ENCODE measurements at places on chromosomes 5 and 9.

DNA sequence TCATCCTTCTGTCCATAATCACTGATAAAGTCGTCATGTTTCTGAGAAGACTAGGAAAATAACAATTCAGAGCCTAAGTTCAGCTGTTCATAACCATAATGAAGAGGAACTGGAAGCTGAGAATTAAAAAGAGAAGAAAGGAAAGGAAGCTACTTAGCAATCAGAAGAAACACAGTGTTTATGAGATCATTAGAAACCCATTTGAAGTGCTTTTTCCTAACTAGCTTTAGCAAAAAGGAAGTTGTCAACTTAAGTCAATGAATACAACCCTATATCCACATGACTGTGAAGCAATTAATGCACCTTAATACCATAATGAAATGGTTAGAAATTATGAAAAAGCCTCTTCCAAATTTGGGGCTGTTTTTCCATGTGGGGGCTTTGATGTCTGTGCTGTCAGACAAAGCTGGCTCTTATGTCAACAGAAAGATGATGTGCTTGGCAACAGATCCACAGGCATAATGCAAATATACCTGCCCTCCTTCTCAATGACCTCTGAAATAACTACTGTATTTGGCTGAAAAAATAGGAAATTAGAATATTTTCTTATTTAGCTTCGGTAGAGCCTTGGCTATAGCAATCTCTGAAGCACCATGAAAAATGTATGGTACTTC, 463.5 kb downstream of the RASEF start:
- no peak for DNase-seq

DNA sequence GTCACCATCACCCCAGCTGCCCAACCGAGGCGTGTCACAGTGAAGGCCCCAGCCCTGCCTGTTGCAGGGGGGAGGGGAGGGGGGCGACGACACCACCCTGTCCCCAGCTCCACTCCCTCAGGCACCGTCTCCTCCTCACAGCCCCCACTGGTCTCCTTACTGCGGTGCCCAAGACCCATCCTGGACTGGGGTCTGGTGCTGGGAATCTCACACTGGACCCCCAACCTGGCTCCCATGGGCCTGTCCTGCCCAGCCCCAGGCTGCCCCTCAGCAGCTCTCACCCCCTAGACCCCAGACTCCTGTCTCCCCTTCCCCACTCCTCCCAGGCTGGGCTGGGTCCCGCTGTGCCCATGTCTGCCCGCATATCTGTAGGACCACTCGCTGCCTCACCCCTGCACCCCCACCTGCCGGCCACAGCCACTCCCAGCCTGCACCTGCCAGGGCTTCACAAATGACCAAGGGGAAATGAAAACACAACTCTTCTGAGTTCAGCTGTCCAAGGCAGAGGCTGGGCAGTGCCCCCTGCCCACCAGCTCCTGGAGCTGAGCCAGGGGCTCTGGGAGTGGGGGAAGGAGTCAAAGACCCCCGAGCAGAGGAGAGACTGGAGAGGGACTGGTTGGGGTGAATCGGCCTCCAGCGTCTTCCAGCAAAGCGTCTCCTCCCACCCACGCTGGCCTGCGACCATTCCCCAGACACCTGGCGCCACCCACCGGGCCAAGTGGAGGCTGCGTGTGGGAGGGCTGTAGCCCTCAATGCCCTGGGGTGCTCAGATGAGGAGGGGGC, 32.6 kb upstream of the EGFL7 start:
- DNase-seq, result peak; percentile 10

GRCh38 chr9:98315551-98316060, 60.2 kb upstream of the TBC1D2 start:
- peak; percentile 67 for DNase-seq

GRCh38 chr9:121721770-121722169, 70.3 kb downstream of the DAB2IP start:
- DNase-seq, result no peak

DNA sequence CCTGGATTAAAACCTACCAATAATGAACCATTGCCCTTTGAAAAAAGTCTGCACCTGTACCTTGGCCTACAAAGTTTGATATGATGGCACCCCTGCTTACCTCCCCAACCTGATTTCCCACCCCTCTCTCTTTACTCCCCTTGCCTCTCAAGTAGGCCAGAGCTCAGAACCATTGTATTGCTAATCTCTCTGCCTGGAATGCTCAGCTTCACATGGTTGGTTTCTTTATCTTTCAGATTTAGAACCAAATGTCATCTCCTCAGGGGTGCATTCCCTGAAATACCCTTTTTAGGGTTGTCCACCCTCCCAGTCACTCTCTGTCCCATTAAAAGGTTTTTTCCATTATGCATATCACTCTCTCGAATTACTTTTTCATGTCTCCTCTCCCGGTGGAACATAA, 116.6 kb upstream of the VCAN start:
- DNase-seq, result no peak

- no peak for DNase-seq
These were observed 69.0 kb upstream of the TNFAIP8 start for GRCh38 chr5:119286511-119287488.

GRCh38 chr9:110847671-110848070, 179.1 kb downstream of the MUSK start:
- no peak for DNase-seq

GRCh38 chr9:116608064-116608463, 79.0 kb upstream of the TRIM32 start:
- peak; percentile 30 for DNase-seq

DNA sequence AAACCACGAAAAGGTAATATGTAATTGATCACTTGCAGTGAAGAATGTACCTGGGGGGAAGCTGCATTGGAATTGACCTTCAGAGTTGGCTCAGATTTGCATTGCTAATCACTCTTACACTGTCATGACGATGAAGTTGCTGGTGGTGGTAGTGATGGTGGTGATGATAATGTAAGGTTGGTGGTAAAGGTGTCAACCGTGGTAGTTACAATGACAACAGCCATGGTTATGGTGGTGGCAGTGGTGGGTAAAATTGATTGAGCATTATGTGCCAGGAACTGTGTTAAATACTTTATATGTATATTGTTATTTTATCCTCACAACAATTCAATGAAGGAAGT, 282.4 kb downstream of the NR3C1 start:
- no peak for DNase-seq

- DNase-seq, result peak; percentile 99
These were observed at the start of gene ZNF474 for GRCh38 chr5:122129306-122129705. TSS of gene ZNF474 (plus strand) at chr5:122129546. CDS start at chr5:122151991, 22,445 bp downstream.

GRCh38 chr5:93794954-93795353, 53.6 kb upstream of the POU5F2 start:
- DNase-seq, result peak; percentile 51

DNA sequence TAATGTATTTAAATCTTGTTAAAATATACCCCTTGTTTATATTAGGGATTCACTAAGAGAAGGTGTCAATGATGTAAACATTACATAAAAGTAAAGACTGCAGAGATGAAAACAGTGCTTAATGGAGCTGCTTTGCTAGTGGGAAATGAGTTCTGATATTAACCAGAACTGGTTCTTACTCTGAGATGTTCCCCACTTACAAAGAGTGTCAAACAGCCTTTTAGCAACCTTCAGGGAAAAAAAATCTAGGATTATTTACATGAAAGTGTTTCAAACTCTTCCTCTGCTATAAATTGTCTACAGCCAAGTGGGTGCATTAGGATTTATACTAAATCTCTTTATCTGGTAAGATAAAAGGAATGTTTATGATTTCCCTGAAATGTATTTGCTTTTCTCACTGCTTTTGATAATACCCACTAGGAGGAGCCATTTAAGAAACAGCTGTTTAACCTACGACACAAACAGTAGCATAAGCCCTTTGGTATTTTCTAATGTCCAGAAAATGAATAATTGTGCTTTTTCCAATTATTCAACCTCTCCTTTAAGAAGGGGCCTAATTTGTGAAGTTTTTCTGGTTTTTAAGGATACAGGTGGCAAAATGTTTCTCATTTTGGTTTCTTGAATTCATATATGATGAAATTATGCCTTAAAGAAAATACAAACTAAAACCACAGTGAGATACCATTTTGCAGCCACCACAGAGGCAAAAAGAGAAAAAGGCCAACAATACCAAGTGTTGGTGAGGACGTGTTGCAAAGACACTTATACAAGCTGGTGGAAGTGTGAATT, 186.3 kb downstream of the TLE4 start:
- peak; percentile 32 for DNase-seq

GRCh38 chr9:124122321-124122720, 110.8 kb downstream of the LHX2 start:
- DNase-seq, result no peak

- no peak for DNase-seq
These were observed 4.1 kb downstream of the NACC2 start for GRCh38 chr9:136090768-136091581.

DNA sequence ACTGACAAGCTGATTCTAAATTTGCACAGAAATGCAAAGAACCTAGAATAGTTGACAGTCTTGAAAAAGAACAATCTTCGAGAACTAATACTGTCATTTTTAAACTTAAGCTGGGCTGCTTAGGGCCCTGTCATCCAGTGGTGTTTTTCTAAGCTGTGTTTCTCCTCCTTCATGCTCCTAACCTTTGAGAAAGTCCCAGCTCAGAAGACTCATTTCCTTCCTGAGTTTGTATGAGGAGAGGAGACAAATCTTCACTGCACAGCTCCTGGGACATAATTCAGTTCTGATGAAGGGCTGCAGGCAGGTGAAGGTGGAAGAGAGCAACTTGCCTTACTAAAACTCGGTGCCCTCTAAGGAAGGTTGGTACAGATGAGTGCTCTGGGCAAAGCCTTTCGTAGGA, 109.5 kb upstream of the ANKRD55 start:
- DNase-seq, result no peak

GRCh38 chr5:113508756-113509155, 4.7 kb upstream of the YTHDC2 start:
- DNase-seq, result no peak

DNA sequence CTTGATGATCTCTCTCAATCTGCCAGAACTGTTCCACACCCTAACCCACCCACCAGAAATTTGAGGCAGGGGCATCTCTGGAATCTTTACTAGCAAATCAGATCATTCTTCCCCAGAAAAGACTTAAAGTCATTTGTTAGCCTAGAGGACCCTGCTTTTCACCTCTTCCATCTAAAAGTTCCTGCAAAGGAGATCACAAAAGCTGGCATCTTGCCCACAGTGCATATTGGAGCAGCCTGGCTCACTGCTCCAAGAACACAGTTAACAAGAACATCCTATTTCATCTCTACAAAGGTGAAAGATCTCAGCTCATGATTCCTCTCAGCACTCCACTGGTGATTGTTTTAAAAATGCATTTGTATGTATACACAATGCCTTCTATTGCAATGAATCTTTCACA, 36.3 kb downstream of the GABRP start:
- no peak for DNase-seq

- DNase-seq, result no peak
These were observed 99.5 kb downstream of the USP20 start for GRCh38 chr9:129934780-129935179.

- DNase-seq, result no peak
These were observed 816.4 kb downstream of the SEMA5A start for GRCh38 chr5:8729437-8729836.

DNA sequence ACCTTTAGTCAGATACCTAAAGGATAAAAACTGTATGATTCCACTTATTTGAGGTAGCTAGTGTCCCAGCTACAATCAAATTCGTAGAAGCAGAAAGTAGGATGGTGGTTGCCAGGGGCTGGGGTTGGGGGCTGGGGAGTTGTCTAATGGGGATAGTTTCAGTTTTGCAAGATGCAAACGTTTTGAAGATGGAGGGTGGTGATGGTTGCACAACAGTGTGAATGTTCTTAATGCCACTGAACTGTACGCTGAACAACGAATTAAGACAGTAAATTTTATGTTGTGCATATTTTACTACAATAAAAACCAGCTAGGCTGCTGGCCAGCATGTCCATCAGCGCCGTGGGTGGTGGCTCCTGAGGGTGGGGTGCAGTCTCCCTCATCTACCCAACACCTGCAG, 137.8 kb downstream of the GADD45G start:
- no peak for DNase-seq

GRCh38 chr5:154593796-154594195, 115.8 kb upstream of the HAND1 start:
- DNase-seq, result no peak

DNA sequence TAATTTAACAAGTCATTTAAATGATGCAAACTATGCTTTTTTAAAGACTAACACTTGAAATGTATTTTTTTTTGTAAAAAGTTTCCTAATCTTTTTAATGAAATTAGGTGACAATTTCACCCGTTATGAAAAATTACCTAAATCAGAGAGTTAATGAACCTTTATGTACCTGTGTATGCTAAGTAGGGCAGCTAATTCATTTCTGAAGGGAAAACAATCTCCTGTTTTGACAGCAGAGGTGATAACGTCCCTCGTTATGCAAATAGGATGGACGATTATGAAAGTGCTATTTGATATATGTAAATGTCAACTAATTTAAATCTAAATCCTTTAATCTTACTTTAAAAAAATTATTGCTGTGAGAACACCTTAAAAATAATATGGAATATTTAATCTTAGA, 58.8 kb downstream of the MEF2C start:
- DNase-seq, result no peak

GRCh38 chr5:145697251-145697990, 137.7 kb downstream of the PRELID2 start:
- peak; percentile 45 for DNase-seq
